ENCODE measurements at places on chromosomes 13 and 19.

GRCh38 chr19:41265395-41266153 lies 1.4 kb downstream of the HNRNPUL1 start:
- no peak for DNase-seq

DNA sequence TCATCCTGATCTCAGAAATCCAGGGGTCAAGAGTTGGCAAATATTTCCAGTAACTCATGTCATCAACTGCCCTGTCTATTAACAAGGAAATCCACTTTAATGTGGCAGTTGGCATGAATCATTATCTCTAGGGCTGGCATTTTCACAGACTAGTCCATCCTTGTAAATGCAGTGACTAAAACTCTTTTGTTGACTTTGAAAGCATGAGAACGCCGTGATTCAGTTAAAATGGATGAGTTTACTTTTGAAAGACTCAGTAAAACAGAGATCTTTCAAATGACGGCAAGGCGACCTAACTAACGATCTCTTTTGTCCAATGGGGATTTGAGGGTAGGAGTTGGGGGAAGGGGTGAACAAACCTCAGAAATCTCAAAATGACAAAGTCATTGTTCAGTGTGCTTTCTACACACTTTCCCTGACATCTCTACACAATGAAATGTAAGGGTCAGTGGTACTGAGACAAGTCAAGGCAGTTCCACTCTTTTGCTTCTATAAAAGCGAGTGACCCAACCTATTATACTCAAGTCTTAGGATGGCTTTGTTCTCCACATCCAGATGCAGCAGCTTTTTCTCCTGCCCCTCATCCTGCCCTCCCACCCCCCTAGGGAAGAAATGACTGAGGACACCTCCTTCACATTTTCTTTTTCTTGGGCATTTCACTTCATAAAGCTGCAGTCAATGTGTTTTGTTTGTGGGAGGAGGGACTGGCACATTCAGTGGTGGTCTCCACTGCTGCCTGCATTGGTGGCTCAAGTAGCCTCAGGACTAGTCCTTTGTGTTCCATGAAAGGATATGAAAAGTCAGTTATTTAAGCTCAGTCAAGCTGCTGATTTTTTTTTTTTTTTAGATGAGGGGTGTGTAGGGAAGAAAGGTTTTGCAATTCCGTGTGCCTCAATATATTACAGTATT lies 200.5 kb downstream of the ABCC4 start:
- DNase-seq: no peak

DNA sequence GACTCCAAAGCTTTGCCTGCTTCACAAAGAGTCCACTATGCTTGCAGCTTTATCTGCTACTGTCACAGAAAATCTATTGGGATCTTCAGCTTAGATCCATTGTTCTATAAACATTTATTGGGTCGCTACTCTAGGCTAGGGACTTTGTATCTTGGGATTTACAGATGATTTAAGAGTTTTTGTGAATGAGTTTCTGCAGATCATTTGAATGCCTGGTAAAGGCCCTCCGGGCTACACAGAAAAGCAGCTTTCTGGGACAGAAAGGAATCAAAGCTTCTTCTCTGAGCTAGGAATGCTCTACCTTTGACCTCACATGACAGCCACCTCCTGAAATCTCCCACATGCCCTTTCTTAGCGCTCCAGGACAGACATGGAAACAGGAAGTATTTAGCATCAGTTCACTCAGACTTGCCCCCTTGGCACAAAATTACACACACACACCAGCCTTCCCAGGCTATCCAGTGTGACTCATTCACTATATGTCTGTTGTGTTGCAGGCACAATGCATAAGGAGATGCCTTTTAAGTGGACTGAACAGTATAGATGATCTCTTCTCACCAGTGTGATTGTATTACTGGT lies 492.4 kb downstream of the DACH1 start:
- no peak for DNase-seq

DNA sequence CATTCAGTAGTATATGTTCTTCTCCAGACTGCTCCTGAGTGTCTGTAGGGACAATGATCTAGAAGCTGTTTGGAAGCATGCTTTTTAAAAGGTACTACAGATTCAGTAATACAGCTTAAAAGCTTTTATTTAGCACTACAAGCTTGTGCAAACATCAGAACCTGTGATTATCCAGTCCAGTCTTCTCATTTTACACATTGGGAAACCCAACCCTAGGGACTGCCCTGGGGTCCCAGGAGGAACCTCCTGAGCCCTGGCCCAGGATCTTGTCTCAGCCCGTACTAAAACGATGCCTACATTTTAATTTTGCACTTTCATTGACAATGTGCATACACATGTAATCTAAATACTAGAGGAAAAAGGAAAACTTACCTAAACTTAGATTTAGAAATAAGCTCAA lies 12.5 kb downstream of the DOCK9 start:
- DNase-seq: no peak

GRCh38 chr13:98098516-98098915 lies 44.4 kb upstream of the FARP1 start:
- no peak for DNase-seq

DNA sequence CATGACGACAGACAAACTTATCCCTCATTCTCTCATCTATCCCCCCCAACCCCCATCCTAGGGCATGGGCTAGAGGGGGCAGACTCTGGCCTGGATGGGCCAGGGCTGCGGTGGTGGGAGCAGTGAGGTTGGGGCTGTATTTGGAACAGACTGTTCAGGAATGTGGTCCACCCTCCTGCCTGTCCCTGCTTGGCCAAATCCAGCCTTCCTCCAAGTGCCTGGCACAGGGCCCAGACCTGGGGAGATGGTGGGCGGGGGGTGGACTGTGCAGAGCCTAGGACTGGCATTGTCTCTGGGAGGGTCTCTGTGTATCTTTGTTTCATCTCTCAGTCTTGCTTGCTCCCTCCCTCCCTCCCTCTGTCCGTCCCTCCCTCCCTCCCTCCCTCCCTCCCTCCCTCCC lies 14.2 kb downstream of the EGLN2 start:
- DNase-seq: no peak

DNA sequence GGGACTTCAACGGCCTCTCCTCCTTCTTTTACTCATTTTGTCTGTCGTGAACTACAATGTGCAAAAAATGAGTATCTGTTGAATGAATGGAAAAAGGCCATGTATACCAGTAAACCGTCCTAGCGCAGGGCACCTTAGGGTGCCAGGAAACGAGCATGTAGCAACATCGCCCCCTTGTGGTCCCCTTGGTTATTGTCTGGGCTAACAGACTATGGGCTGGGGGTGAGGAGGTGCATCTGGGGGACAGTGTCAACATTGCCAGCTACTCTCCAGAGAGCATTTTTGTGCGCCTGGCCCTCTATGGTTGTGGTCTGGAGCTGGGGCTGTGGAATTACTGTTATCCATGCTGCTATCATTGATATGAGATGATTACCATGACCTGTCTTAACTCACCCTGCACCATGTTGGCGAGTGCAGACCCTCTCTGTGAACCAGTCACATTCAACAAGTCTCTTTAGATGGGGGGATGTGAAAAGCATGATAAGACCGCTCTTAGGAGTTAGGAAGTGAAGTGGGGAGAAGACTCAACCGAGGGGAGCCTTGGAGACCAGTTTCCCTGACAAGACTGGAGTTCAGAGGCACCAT lies 22.8 kb upstream of the SIGLEC11 start:
- peak; percentile 61 for DNase-seq

GRCh38 chr13:100485265-100485664 lies 103.3 kb downstream of the GGACT start:
- DNase-seq: no peak

GRCh38 chr13:113897161-113897560 lies 33.3 kb upstream of the GAS6 start:
- no peak for DNase-seq

GRCh38 chr13:112034231-112034630 lies 32.7 kb upstream of the SOX1 start:
- no peak for DNase-seq

DNA sequence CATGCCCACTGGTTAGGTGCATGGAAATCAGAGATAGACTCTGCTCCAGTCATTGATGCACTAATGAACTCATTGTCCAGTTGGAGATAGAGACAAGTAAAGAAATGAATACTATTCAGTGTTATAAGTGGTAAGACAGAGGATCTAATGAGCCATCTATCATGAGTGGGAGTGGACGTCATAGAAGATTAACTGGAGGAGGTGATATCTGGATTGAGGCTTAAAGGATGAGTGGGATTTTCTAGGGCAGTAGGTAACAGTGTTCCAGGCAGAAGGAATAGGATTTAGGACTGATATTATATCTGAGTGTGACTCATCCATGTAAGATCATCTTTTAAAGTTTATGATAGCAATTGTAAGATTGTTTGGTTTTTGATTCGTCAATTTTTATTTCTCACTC lies 152.2 kb upstream of the CSNK1A1L start:
- DNase-seq: no peak

DNA sequence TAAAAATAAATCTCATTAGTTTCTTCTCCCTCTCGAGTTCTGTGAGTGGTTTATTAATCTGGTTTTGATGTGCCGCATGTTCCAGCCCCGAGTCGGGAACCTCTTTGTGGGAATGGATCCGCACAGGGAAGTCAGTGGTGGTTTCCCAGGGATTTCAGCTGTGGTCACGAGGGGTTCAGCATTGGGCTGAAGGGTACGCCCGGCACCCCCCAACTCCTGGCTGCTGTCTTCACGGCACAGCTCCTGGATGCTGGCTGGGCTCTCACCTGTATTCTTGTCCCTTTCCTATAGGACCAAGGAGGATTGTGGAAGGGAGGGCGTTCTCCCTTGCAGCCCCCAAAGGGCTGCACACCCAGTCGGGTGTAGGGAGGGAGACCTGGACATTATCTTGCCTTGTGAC lies 167.8 kb downstream of the ZNF536 start:
- DNase-seq: no peak

DNA sequence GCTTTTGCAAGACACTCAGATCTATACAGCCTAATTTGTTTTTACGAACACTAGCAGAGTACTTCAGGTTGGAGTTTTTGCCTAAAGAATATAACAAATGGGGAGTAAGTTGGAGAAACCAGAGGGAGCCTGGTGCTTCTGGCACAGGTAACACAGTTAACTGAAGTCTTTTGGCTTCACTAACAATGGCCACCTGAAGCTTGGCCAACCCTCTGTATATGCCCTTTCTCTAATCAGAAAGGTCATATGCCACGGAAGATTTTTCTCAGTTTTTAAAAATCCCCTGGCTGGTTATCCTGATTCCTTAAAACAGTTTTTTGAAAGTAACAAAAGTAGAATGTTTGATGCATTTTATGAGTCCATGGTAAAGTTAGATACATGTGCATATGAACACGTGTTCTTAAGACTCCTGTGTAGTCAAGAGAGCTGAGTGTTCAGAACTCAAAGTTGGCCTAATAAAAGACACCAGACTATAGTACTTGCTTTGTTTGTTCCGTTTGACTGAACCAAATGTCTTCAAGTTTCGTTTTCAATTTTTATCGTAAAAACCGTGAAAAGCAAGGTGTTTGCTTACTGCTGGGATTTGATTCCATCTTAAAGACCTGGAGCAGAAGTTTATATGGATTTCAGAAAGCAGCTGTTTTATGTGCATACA lies 137.5 kb downstream of the KCNRG start:
- no peak for DNase-seq

DNA sequence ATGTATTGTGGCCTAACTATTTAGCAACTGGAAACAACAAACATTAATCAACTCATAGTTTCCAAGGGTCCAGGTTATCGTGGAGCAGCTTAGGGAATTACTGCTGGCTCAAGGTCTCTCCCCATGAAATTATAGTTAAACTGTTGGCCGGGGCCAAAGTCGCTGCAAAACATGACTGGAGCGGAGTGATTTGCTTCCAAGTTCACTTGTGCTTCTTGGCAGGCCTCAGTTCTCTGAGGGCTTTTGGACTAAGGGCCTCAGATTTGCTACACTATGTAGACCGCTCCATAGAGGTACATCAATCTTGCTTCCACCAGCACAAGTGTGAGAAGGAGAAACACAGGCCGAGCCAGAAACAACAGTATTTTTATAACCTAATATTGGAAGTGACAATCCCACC lies 9.4 kb upstream of the KBTBD7 start:
- DNase-seq: no peak

- no peak for DNase-seq
Measured at GRCh38 chr19:56840451-56841192, at the start of the genes PEG3 and ZIM2. PEG3 (minus strand) TSS chr19:56840726; CDS start chr19:56824655, 16,071 bp downstream. ZIM2 (minus strand) TSS chr19:56840726; CDS start chr19:56824277, 16,449 bp downstream.

- no peak for DNase-seq
Measured at GRCh38 chr19:56748378-56748777, 76.8 kb upstream of the ZNF835 start.

Data from activated naive CD8-positive, alpha-beta T cell treated with anti-CD3 and anti-CD28 coated beads, Interleukin-2, amount 50 U/mL, for 16 hours (primary cell).